ENCODE measurements at places on chromosomes 7 and 10.

DNA sequence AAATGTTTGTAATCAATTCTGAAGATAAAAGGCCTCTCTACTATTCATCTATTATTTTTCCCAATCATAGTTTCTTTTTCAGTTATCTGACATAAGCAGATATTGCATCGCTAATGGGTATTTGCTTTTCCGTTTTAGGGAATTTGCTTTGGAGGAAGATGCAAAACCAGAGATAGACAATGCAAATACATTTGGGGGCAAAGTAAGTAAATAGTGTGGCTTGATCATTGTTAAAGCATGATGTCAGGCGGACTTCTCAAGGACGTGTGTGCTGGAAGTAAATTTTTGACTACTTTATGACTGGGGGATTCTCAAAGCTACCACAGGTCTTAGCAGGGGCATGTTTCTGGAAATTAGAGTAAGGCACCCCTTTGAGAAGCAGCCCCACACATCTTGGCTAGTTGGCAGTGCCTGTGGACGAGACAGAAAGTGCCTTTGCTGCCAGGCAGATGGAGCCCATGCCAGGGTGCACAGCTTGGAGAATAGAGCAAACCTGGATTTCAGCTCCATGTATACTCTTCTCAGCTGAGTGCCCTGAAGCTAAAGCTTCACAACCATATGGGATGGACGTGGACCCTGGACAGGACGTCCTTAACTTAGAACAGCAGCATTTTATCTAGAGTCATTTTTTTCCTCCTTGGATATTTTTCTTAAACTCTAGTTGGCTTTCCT lies 68.6 kb downstream of the SRI start:
- no peak for DNase-seq

GRCh38 chr7:26627891-26628341 lies 236.5 kb downstream of the SKAP2 start:
- no peak for DNase-seq

- DNase-seq: no peak
Measured at GRCh38 chr7:141847996-141848395, 6.7 kb upstream of the PRSS37 start.

GRCh38 chr7:16007911-16008310 lies 321.4 kb upstream of the MEOX2 start:
- no peak for DNase-seq

DNA sequence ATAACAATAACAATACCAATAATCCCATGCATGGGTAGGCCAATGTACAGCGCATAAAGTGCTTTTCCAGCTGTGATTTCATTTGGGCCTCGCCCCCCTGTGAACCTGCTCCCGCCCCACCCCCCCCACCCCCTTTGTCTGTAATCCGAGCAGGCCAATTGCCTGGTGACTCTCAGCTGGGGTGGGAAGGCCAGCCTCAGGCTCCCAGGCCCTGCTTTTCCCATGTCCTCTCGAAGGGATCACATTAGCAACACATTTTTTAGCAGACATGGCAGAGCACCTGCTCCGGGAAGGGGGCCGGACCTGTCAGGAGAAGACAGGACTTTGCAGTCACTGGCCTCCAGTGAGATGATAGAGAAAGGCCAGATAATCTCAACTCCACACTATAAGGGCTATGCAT lies 439.3 kb downstream of the RPS24 start:
- DNase-seq: no peak

All from stimulated activated CD4-positive, alpha-beta T cell treated with anti-CD3 and anti-CD28 coated beads, Interleukin-12 subunit alpha, Interleukin-12 subunit beta, amount 100 ng/mL, for 48 hours (primary cell).